ENCODE measurements at places on chromosomes 2 and 18. TPM values are rescaled to one million over a fixed set of nuclear protein-coding genes. Genes with fewer than 3 reads are reported as not detected.

EHBP1 gene
- 104 TPM for total RNA-seq

MBOAT2 gene
- 48.5 TPM for total RNA-seq

LINC00305 gene
- total RNA-seq, result not detected

IL1B gene
- total RNA-seq, result 0.21 TPM

LAMA1 gene
- 4.5 TPM for total RNA-seq

APCDD1 gene
- total RNA-seq, result 31.2 TPM

HSPE1 gene
- total RNA-seq, result 121 TPM

ERMN gene
- total RNA-seq, result not detected

APOB gene
- under 0.01 TPM for total RNA-seq

MAP3K19 gene
- 0.21 TPM for total RNA-seq

HOXD3 gene
- 1.9 TPM for total RNA-seq

FAP gene
- 50.0 TPM for total RNA-seq

FKBP7 gene
- total RNA-seq, result 49.1 TPM

LRRTM4 gene
- 2.4 TPM for total RNA-seq

DNAH7 gene
- 0.31 TPM for total RNA-seq

SCN9A gene
- 11.1 TPM for total RNA-seq

MERTK gene
- total RNA-seq, result 6.3 TPM

NETO1 gene
- not detected for total RNA-seq

DCC gene
- total RNA-seq, result 5.5 TPM

TMEM247 gene
- not detected for total RNA-seq

CERKL gene
- total RNA-seq, result not detected

PROM2 gene
- total RNA-seq, result 12.6 TPM

SIX3 gene
- not detected for total RNA-seq

DPP10 gene
- 2.5 TPM for total RNA-seq

POTEC gene
- total RNA-seq, result not detected

AFF3 gene
- total RNA-seq, result 18.0 TPM

IGFBP2 gene
- total RNA-seq, result 336 TPM

SLC23A3 gene
- total RNA-seq, result 0.92 TPM

PARD6G gene
- 11.6 TPM for total RNA-seq

RUFY4 gene
- not detected for total RNA-seq

PKDCC gene
- 121 TPM for total RNA-seq

PDE1A gene
- total RNA-seq, result 6.2 TPM

CEBPZOS gene
- total RNA-seq, result 17.0 TPM

FAM110C gene
- 3.7 TPM for total RNA-seq

TRIM43B gene
- total RNA-seq, result not detected

HOXD13 gene
- total RNA-seq, result not detected

GNLY gene
- not detected for total RNA-seq

PLGLB1 gene
- total RNA-seq, result 12.5 TPM

ANXA4 gene
- total RNA-seq, result 29.5 TPM

AKAIN1 gene
- total RNA-seq, result not detected

PUM2 gene
- total RNA-seq, result 110 TPM

SKOR2 gene
- total RNA-seq, result not detected

TMEM182 gene
- 386 TPM for total RNA-seq

TTR gene
- total RNA-seq, result not detected

COL6A3 gene
- total RNA-seq, result 661 TPM

ABCG8 gene
- not detected for total RNA-seq

ANKRD23 gene
- 96.8 TPM for total RNA-seq

HOXD9 gene
- total RNA-seq, result 1.8 TPM

SLC19A3 gene
- total RNA-seq, result 5.3 TPM

SCN1A gene
- total RNA-seq, result 0.10 TPM

FEV gene
- not detected for total RNA-seq

UGT1A10 gene
- not detected for total RNA-seq

DLGAP1 gene
- 4.4 TPM for total RNA-seq

CYRIA gene
- total RNA-seq, result 10.9 TPM

IL36A gene
- total RNA-seq, result 0.72 TPM

RGPD3 gene
- total RNA-seq, result 1.1 TPM

RAX gene
- total RNA-seq, result not detected

TMEM178A gene
- total RNA-seq, result 4.9 TPM
